Fibroblast of skin of back (primary cell): ENCODE measurements at places on chromosomes 4 and X.

GRCh38 chr4:84319124-84319523, 180.0 kb downstream of the NKX6-1 start:
- DNase-seq, result no peak

- peak; percentile 79 for DNase-seq
These were observed at the start of gene GSPT2 for GRCh38 chrX:51743179-51743957. TSS of gene GSPT2 (plus strand) at chrX:51743442. CDS start at chrX:51743627, 185 bp downstream.

GRCh38 chr4:98508829-98509598, 149.4 kb downstream of the TSPAN5 start:
- DNase-seq, result no peak

- DNase-seq, result no peak
These were observed 28.2 kb upstream of the IGSF1 start for GRCh38 chrX:131317326-131317725.

DNA sequence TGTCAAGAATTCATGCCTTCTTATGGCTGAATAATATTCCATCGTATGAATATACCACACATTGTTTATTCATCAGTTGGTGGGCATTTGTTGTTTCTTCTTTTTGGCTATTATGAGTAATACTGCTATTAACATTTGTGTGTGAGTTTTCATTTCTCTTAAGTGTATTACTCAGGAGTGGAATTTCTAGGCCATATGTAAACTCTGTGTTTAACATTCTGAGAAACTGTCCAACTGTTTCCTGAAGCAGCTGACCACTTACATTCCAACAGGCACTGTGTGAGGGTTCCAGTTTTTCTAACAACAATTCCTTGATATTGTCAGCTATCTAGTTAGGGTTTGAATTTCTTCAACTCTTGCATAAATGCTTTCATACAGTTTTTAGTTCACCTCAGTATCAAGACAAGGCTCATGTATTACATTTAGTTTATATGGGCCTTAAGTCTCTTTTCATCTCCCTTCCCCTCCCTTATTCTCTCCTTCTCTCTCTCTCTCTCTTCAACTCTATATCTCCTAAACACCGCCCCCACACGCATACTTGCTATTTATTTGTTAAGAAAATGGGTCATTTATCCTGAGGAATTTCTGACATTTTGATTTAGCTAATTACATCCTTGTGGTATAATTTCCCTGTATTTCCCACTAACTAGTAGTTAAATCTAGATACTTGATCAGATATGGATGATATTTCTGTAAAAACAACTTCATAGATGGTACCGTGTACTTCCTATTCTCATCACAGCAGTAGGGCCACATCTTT, 77.4 kb downstream of the WDR19 start:
- peak; percentile 66 for DNase-seq

- DNase-seq, result no peak
These were observed 16.4 kb downstream of the HAND2 start for GRCh38 chr4:173513651-173514050.

- peak; percentile 60 for DNase-seq
These were observed 115.2 kb upstream of the LNX1 start for GRCh38 chr4:53706422-53707032.

- peak; percentile 43 for DNase-seq
These were observed 774 bp downstream of the FAM193A start for GRCh38 chr4:2537011-2537830.

GRCh38 chr4:743463-744211, 38.0 kb downstream of the PCGF3 start:
- DNase-seq, result peak; percentile 41

- peak; percentile 13 for DNase-seq
These were observed 73.0 kb upstream of the ZNF518B start for GRCh38 chr4:10530137-10530786.
